ENCODE measurements at places on chromosomes 7 and 10.

- no peak for DNase-seq
These were observed 70.4 kb upstream of the ITPRID1 start for GRCh38 chr7:31443457-31443856.

- no peak for DNase-seq
These were observed 41.8 kb downstream of the MCMBP start for GRCh38 chr10:119830851-119831250.

GRCh38 chr7:20778063-20778721 is 8.5 kb downstream of the SP8 start:
- no peak for DNase-seq

- no peak for DNase-seq
These were observed 15.6 kb downstream of the NCOA4 start for GRCh38 chr10:46014683-46015405.

DNA sequence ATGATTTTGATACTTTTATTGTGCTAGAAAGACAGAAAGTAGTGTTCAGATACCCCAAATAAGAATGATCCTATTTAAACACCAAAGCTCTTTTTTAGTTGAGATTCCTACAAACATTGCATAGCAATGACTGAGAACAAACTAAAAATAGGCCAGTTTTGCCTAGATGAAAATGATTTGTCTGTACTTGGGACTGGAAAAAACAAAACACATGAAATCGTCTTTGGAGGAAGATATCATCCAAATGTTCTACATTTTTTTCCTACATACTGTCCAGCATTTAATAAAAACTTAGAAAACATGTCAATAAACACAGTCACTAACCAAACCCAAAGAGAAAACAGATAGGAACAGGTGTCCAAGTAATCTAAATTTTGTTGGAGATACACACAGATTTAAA is 111.6 kb upstream of the MEOX2 start:
- no peak for DNase-seq

DNA sequence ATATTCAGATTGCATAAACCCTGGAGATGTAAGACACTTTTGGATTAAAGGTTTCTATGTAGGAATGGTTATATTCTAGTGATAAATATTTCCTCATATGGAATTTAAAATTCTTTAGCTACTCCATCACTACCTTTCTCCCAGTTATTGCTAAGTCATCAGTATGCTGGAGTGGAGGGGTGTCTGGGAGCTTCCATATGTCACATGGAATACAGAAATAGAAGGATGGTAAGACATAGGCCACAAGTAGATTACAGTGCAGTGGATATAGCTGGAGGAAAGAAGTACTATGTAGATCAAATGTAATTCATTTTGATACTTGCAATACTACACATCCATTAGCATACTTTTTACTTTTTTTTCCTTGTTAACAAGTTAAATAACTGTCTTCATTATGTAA is 428.4 kb downstream of the ARL4A start:
- no peak for DNase-seq

GRCh38 chr7:14687777-14688176 is 214.8 kb downstream of the DGKB start:
- no peak for DNase-seq

- peak; percentile 35 for DNase-seq
These were observed 87.4 kb downstream of the BMS1 start for GRCh38 chr10:42869977-42870350.
